ENCODE measurements at places on chromosomes 7 and 10. TPM values are rescaled to one million over a fixed set of nuclear protein-coding genes. Genes with fewer than 3 reads are reported as not detected.

DNA sequence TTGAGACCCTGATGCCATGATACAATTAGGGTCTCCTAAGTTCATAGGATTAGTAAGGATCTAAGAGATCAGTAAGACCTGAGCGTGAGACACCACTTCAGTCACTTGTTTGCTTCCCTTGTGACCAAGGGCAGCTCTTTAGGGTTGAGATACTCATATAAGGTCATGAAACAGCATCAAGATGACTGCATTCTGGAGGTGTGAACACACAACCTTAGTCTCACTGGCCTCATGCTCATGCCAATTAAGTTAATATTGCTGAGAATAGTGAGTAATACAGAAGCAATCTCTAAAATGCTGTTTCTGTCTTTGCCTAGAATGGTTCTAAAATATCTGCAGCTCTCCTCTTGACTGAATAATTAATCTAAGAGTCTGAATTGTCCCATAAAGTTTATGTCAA lies 39.6 kb upstream of the KLHL7 start:
- H3K4me3 ChIP-seq, result no peak overlapping the region
- DNase-seq, result no peak
- H3K36me3 ChIP-seq, result no peaks in the 10 kb centered on the region
- no peaks in the 10 kb centered on the region for H3K27me3 ChIP-seq
- H3K27ac ChIP-seq, result no peak overlapping the region

DNA sequence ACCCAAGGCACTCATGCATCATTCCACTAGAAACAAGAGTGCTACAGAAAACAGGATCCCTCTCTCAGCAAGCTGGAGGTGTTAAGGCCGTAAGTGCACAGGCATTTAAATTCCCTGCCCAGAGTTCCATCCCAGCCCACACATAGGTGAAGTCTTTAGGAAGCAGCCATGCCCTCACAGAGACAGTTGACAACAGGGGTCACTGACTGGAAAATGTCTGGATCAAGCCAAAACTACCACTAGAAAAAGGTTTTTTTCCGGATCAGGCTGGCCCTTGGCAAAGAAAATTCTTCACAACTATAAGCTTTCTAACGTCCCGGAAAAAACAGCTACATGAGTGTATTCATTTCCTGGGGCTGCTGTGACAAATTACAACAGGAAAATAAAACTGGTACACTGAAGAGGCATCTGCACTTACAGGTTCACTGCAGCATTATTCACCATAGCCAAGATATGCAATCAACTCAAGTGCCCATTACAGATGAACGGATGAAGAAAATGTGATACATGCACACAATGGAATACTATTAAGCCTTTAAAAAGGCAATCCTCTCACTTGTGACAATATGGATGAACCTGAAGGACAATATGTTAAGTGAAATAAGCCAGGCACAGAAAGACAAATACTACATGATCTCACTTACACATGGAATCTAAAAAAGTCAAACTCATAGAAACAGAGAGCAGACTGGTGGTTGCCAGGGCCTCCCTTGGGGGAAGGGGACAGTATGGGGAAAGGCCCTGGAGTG lies 52.5 kb downstream of the SLC25A13 start:
- no peaks in the 10 kb centered on the region for H3K4me1 ChIP-seq
- H3K36me3 ChIP-seq, result no peaks in the 10 kb centered on the region
- DNase-seq, result no peak
- no peak overlapping the region for H3K27ac ChIP-seq

- no peaks in the 10 kb centered on the region for H3K36me3 ChIP-seq
- no peaks in the 10 kb centered on the region for H3K27me3 ChIP-seq
- peaks cover 48% of the 10 kb centered on the region for H3K4me1 ChIP-seq
- no peak overlapping the region for H3K4me3 ChIP-seq
These were observed 79.4 kb upstream of the PRR15 start for GRCh38 chr7:29484280-29484679.

GRCh38 chr7:151017953-151018420 lies 6.3 kb downstream of the ATG9B start:
- H3K36me3 ChIP-seq, result no peaks in the 10 kb centered on the region
- peak; percentile 79 for DNase-seq
- H3K27me3 ChIP-seq, result no peaks in the 10 kb centered on the region
- H3K4me3 ChIP-seq, result peak overlapping the region; percentile 31
- H3K4me1 ChIP-seq, result peaks cover 4% of the 10 kb centered on the region

GRCh38 chr7:81294897-81295515 lies 376.2 kb upstream of the SEMA3C start:
- H3K4me1 ChIP-seq, result no peaks in the 10 kb centered on the region
- no peaks in the 10 kb centered on the region for H3K27me3 ChIP-seq
- H3K4me3 ChIP-seq, result no peak overlapping the region
- DNase-seq, result no peak
- no peaks in the 10 kb centered on the region for H3K36me3 ChIP-seq

- no peak for DNase-seq
- no peak overlapping the region for H3K27ac ChIP-seq
- H3K27me3 ChIP-seq, result no peaks in the 10 kb centered on the region
- no peaks in the 10 kb centered on the region for H3K36me3 ChIP-seq
- no peaks in the 10 kb centered on the region for H3K4me1 ChIP-seq
These were observed 4.5 kb upstream of the HKDC1 start for GRCh38 chr10:69215405-69216171.

DNA sequence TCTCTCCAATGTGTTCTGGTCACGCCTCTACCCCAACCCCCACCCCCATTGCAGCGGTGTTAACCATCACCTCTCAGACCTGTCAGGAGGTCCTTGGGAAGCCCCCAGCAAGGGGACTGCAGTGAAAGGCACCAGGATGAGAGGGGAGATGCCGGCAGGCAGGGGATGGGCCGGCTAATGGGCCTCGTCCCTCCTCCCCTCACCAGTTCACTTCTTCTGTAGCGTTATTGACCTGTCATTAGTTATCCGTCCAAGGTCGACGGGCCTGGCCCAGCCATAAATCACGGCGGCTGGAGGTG lies 18.8 kb downstream of the POLL start:
- DNase-seq, result no peak
- no peaks in the 10 kb centered on the region for H3K36me3 ChIP-seq
- no peaks in the 10 kb centered on the region for H3K27me3 ChIP-seq
- no peak overlapping the region for H3K4me3 ChIP-seq

DNA sequence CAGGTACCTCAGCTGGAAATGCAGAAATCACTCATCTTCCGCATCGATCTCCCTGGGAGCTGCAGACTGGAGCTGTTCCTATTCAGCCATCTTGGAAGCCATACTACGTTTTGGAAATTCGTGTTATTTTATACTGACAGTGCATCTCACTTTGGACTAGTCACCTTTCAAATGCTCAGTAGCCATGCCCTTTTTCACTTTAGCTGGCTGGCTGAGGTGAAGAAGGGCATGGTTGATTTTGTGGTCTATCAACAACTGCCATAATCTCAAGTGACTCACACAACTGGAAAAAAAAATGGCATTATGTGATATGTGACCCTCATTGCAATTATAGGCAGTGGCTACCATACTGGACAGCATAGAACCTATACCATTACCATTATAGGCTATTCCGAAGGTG lies 100.5 kb downstream of the CCDC71L start:
- H3K27me3 ChIP-seq, result no peaks in the 10 kb centered on the region
- no peak for DNase-seq
- no peaks in the 10 kb centered on the region for H3K36me3 ChIP-seq
- no peak overlapping the region for H3K4me3 ChIP-seq
- H3K4me1 ChIP-seq, result no peaks in the 10 kb centered on the region

DNA sequence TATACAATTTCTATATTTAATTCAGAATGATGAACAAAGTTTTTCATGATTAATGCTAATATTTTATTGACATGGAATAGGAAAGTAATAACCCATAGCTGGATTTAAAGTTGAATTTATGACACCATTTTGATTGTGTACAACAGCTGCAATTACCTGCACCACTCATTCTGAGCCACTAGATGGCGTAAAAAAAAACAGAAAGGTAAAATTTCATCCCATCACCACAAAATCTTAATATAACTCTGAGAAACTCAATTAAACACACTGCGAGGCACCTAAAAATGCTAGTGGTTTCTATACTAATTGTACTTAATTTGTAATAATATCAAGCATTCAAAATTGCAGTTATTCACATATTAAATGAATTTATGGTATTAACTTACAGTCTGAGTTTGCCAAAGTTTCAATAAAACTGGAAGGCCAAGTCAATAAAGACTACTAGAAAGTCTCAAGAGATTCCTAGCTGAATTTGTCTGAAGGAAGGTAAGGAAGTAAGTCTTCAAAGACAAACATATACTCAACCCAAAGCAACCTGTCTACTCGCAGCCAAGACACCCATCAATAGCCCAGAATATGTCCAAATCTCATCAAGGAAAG lies 182.5 kb downstream of the SKAP2 start:
- H3K4me1 ChIP-seq, result no peaks in the 10 kb centered on the region
- no peaks in the 10 kb centered on the region for H3K27me3 ChIP-seq
- H3K4me3 ChIP-seq, result no peak overlapping the region
- H3K36me3 ChIP-seq, result no peaks in the 10 kb centered on the region
- H3K27ac ChIP-seq, result no peak overlapping the region

DNA sequence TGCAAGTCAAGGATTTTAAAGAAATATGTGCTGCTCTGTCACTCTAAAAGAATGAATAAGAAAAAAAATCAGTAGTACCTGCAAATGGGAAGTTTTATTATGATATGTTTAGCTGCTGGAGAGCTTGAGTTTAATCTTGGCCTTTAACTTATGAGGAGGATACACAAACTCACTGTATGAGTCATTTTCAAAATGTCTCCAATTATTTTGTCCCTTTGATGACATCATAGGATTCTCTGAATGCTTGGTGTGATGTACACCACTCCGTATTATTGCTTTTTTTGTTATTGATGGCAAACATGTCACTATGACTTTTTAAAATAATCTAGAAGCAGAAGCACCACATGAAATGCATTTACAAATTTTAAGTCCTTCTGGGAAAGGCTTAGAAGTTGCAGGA lies 125.8 kb downstream of the RALA start:
- H3K4me3 ChIP-seq, result no peak overlapping the region
- DNase-seq, result no peak
- H3K4me1 ChIP-seq, result no peaks in the 10 kb centered on the region
- H3K36me3 ChIP-seq, result no peaks in the 10 kb centered on the region
- H3K27me3 ChIP-seq, result no peaks in the 10 kb centered on the region
- no peak overlapping the region for H3K27ac ChIP-seq

GRCh38 chr7:119620769-119621168 lies 652.2 kb upstream of the KCND2 start:
- no peak for DNase-seq
- H3K27me3 ChIP-seq, result no peaks in the 10 kb centered on the region
- no peaks in the 10 kb centered on the region for H3K4me1 ChIP-seq

DNA sequence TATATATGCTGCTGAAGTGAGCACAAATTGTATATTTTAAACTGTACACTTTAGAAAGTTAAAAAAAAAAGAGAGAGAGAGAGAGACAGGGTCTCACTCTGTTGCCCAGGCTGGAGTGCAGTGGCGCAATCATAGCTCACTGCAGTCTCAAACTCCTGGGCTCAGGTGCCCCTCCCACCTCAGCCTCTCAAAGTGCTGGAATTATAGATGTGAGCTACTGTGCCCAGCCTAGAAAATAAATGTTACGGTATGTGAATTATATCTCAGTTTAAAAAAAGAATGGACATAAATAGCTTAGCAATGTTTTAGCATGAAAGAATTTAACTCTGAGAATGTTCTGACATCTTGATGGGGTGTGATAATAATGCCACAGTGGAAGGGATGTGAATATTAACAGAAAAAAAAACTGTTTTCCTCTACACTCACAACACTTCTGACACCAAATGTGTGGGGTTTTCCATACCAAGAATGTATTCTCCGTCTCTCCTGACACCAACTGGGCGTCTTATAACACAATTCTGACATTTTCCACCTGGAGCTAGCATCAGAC lies 162.1 kb downstream of the PLCE1 start:
- no peak for DNase-seq
- H3K36me3 ChIP-seq, result no peaks in the 10 kb centered on the region
- no peaks in the 10 kb centered on the region for H3K27me3 ChIP-seq
- no peaks in the 10 kb centered on the region for H3K4me1 ChIP-seq

DNA sequence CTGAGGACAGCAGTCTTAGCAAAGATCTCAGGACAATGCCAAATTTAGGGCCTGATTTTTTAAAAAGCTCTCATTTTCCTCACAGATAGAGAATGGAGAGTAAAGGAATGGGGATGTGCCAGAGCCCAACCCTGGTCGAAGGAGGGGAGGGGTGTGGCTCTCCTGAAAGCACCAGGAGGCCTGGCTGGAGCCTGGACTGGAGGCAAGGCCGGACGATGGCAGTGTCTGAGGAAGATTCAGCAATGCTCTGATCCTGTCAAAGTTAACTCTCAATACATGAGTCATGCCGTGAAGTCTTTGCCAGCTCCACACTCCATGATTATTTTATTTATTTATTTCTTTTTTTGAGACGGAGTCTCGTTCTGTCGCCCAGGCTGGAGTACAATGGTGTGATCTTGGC lies 108.3 kb downstream of the UPF2 start:
- no peaks in the 10 kb centered on the region for H3K27me3 ChIP-seq
- H3K36me3 ChIP-seq, result no peaks in the 10 kb centered on the region
- no peak for DNase-seq
- H3K4me3 ChIP-seq, result no peak overlapping the region

GRCh38 chr7:159212226-159212625 lies 67.6 kb upstream of the VIPR2 start:
- H3K27me3 ChIP-seq, result no peaks in the 10 kb centered on the region
- no peaks in the 10 kb centered on the region for H3K36me3 ChIP-seq
- no peak for DNase-seq
- no peak overlapping the region for H3K4me3 ChIP-seq
- H3K27ac ChIP-seq, result no peak overlapping the region

- no peaks in the 10 kb centered on the region for H3K36me3 ChIP-seq
- no peak overlapping the region for H3K4me3 ChIP-seq
- no peaks in the 10 kb centered on the region for H3K27me3 ChIP-seq
- no peak for DNase-seq
- no peak overlapping the region for H3K27ac ChIP-seq
These were observed 4.9 kb downstream of the HNRNPF start for GRCh38 chr10:43403911-43404703.

- H3K4me1 ChIP-seq, result peaks cover 27% of the 10 kb centered on the region
- H3K36me3 ChIP-seq, result no peaks in the 10 kb centered on the region
- peak overlapping the region; percentile 90 for H3K4me3 ChIP-seq
- no peaks in the 10 kb centered on the region for H3K27me3 ChIP-seq
These were observed 1.8 kb downstream of the SMURF1 start for GRCh38 chr7:99141841-99142726.

DNA sequence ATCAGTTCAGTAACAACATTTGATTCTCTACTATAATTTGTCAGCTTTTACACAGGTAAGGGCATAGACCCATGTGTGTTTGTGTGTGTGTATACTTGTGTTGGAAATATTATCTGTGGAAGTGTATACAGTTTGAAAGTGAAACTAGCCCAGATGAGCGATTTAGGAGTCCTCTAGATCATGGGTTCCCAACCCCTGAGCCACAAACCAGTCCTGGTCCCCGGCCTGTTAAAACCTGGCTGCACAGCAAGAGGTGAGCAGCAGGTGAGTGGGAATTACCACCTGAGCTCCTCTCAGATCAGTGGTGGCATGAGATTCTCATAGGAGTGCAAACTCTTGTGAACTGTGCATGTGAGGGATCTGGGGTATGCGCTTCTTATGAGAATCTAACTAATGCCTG lies 1221.5 kb upstream of the SORCS1 start:
- DNase-seq, result no peak
- no peaks in the 10 kb centered on the region for H3K27me3 ChIP-seq
- no peaks in the 10 kb centered on the region for H3K4me1 ChIP-seq
- H3K36me3 ChIP-seq, result no peaks in the 10 kb centered on the region
- H3K4me3 ChIP-seq, result no peak overlapping the region

Gene IGFBP1
- not detected for total RNA-seq

Gene C10orf143
- total RNA-seq, result 7.6 TPM

Gene ZCCHC24
- total RNA-seq, result 38.6 TPM

Gene SPDYE1
- 7.3 TPM for total RNA-seq

Gene ADCYAP1R1
- total RNA-seq, result 4.3 TPM

Gene OR9A2
- 0.99 TPM for total RNA-seq

Gene TACC2
- 24.2 TPM for total RNA-seq

Gene EEPD1
- total RNA-seq, result 10.2 TPM

Gene FAM25C
- total RNA-seq, result not detected
